Activated CD4-positive, alpha-beta T cell treated with anti-CD3 and anti-CD28 coated beads, Interleukin-2, amount 50 U/mL, for 16 hours (primary cell): ENCODE measurements at places on chromosomes 2 and 18.
A peak's percentile ranks its signal among the peaks of the same experiment; 100 is the strongest.

DNA sequence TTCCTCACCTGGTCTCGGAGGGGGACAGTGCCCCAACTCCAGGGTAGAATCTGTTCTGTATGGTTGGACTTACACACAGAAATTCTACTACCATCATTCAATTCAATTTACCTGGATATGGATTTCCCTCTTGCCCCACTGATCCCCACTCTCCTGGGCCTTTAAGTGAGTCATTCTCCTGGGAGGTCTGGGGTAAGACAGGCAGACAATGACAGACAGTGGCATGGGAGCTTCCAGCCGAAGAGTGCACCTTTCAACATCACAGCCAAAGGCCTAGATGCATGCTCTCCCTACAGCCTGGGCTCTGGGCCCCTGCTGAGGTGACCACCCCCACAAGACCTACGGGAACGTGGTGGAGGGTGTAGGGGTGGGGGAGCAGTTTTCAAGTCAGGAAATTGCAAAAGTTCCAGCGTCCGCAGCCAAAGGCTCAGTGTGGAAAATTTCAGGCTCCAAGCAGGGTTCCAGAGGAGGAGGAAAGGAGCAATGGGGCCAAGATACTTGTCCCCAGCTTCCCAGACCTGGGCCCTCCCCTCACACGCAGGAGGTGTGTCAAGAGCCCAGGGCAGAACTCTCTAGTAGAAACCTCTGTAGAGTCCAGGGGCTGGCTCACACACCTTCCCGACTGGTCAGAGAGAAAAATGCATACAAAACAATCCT lies 296.4 kb downstream of the CYP26B1 start:
- no peak for DNase-seq

DNA sequence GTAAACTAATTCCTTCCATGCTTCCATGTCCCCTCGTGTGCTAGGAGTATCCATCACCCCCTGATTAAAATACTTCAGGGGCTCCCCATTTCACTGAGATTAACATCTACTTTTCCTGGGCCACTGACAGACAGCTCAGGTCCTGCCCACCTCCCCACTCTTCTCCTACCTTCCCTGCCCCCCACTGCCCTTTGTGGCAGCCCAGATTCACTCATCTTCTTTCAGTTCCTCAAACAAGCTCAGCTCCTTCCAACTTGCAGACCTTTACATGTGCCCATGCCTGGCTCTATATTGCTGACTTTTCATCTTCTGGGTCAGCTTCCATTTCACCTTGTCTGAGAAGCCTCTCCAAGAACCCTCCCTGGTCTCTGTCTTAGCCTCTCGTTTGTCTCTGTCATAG lies 12.0 kb downstream of the RUFY4 start:
- no peak for DNase-seq

DNA sequence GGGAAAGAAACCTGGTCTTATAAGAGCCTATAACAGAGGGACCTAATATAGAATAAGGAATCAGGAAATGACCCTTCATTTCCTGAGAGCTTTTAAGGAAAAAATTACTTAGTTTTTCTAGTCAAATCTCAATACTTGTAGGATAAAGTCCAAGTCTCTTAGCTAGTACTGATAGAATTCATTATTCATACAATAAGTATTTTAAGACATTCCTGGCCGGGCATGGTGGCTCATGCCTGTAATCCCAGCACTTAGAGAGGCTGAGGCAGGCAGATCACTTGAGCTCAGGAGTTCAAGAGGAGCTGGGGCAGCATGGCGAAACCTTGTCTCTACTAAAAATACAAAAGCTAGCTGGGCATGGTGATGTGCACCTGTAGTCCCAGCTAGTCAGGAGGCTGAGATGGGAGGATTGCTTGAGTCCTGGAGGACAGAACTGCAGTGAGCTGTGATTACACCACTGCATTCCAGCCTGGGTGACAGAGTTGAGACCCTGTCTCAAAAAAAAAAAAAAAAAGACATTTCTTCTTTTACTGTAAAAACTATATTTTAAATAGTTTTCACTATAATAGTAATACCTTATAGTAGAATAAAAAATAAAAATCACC lies 3.2 kb downstream of the RAB3GAP1 start:
- DNase-seq = no peak

DNA sequence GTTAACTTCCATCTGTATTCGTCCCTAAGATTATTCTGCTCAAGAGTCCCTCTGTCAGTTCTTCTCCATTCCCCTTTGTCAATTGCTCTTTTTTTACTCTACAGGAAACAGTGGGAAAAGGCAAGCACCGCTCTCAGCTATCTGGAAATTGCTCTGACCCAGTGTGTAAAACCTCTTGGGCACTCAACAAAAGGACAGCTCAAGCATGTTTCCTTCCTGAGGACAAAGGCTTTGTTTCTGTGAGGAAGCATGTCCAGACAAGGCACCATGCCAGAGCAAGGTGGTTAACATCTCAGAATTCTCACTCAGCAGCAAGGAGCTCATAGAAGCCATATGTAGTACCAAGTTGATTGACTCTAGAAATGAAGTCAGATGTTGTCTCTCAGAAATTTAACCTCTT lies 735.6 kb downstream of the TSN start:
- DNase-seq = no peak

DNA sequence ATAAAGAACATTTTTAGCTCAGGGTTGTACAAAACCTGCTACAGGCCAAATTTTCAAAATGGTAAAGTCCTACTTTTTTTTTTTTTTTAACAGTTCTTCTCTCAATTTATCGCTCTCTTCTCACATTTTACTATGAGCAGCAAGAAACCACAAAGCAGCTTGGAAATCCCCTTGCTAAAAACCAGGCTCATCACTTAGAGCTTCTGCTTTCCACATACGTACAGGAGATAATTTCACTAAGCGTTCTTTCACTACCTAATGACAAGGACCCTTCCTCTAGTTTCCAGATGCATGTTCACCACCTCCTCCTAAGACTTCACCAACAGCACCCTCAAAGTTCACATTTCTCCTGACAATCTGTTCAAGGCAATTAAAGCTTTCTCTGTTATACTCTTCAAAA lies 294.9 kb upstream of the CYRIA start:
- no peak for DNase-seq

DNA sequence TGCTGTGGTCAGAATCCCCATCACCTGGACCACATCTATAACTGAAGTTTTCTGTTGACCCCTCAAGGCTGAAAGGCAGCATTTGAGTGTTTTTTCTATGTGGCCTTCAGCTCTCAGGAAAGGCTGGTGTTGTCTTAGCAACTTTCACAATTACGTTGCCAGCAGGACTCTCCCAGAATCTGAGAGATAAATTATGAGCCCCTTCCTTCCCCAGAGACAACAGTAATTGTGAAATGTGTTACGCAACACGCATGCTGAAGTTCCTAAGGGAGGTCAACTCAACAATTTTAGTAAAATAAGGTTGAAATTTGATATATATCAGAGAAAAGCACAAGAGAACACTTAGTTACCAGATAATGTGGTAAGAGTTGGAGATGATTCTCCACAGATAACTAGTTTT lies 216.5 kb upstream of the SLC8A1 start:
- DNase-seq = no peak

DNA sequence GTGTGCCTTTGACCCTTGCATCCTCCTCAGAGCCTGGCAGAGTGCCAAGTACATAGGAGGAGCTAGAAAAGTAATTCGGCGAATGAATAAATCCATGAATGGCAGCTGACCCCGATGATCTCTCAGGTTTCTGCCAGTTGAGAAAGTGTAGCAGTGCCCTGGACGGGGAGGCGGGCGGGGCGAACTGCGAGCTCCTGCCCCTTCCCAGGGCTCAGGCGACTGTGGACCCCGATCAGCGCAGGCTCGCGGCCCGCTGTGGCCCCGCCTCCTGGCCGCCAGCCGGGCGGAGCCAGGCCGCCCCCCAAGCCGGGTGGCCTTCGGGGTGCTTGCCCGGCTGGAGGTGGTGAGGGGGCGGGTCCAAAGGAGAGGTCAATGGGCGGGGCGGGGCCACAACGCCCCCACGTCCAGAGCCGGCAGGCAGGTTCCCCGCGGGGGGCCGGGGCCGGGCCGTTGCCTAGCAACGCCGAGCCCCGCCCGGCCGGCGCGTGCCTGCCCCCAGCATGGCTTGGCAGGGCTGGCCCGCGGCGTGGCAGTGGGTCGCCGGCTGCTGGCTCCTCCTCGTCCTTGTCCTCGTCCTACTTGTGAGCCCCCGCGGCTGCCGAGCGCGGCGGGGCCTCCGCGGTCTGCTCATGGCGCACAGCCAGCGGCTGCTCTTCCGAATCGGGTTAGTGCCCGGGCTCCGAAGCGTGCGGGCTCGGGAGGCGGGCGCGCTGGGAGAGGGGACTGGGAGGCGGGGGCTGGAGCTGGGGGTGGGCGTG lies 30.6 kb upstream of the TMBIM1 start:
- peak; percentile 11 for DNase-seq

DNA sequence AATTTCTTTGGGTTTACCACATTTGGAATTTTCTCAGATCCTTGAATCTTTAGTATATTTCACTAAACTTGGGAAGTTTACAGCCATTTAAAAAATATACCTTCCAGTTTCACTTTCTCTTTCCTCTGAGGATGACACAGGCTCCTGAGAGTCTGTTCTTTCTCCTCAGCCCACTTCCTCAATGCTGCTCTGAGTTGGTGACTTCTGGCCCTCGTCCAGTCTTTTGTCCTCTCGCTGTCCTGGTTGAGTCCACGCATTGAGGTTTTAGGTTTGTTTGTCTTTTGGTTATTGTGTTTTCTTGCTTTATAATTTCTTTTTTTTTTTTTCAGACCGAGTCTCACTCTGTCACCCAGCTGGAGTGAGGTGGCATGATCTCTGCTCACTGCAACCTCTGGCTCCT lies 40.7 kb upstream of the GALR1 start:
- DNase-seq = peak; percentile 66

GRCh38 chr18:21132398-21132918 lies 20.8 kb upstream of the ROCK1 start:
- no peak for DNase-seq

- DNase-seq = no peak
These were observed 95.9 kb upstream of the ACKR3 start for GRCh38 chr2:236473691-236474090.

DNA sequence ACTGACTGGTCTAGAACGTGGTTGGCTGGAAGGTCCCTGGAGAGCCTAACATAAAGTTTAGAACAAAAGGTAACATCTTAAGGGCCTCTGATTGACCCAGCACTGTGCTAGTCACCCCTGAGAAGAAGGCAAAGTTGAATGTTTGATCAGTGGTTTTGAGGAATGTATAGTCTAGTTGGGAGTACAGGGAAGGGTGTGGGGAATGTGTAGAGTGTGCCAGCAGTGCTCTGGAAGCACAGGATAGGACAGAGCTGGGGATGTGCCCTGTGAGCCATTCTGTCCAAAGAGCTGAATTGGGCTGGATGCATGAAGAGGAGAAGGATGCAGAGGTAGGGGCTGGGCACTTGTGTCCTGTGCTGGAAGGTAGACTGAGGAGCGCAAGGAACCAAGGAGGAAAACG lies 41.0 kb upstream of the DOCK10 start:
- DNase-seq = no peak

DNA sequence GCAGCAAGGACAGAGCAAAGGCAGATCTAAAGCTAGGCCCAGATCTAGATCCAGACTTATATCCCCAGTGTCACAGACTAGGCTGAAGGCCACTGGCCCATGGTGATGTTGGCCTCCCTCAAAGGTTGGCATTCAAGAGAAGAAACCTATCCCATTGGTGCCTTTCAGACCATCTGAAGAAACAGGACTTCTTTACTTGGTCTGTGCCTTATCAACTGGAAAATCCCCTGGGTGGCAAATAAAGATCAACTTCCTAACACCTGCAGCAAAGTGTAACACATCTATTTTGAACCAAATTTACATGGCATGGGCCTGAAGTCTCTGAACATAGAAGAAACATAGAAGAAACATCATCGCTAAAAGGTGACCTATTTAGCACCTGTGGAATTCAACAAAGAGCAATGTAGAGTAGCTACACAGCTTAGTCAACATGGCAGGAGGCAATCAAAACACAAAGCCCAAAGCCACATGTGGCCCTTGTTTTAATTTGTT lies 35.8 kb downstream of the METTL4 start:
- DNase-seq = no peak

DNA sequence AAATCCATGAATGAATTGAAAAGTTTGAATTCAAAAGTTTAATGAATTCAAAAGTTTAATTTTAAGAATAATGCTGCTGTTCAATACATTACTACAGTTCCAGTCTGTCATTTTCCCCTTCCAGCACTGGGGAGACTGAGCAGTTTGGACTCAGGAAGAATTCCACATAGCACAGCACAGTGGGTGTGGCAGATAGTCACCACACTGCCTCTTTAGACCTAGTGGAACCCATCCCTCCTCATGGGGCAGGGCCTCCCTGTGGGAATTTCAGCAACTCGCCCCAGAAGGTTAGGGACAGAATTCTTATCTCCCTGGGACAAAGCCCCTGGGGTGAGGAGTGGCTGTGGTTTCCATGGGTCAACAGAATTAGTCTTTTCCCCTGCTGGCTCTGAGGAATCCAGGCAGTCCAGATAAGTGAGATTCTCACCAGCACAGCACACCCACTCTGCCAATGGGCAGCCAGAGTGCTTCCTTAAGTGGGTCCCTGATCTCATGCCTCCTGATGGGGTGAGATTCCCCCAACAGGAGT lies 442.0 kb upstream of the SYT4 start:
- DNase-seq = no peak

GRCh38 chr18:56221195-56222065 lies 417.0 kb downstream of the TXNL1 start:
- no peak for DNase-seq

DNA sequence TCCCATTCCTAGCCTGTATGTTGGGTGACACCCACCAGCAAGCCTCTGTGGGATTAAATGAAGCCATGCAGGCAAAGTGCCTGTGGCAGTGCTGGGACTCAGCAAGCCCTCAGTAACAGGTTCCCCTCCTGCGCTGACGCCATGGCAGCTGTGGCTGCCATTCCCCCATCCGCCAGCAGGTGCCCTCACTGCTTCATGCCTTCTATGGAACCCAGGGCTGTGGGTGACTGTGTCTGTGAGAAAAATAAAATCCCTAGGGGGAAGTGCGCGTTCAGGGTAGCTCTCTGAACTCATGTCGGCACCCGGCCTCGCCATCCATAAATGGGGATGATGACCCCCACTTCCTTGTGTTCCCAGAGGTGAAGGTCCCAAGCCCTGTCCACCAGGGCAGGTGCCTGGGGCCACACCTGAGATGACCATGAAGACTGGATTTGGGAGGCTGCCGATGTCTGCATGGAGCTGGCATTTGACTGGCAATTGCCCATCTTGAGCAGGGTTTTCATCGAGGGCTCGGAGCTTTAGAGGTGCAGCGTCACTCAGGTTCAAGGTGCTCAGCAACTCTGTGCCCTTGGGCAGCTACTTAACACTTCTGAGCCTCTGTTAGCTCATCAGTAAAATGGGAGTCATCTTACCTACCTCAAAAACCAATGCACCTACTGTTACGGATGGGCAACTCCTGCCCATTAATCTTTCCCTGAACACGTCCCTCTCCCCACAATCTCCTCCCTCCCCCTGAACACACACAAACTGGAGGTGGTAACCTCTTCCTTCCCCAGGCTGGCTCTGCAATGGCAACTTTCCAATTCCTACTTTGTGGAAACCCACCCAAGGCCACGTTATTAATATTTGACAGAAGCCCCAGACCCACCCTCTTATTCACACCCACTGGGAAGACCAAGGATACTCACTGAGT lies 2.9 kb upstream of the MAL start:
- DNase-seq = peak; percentile 76

- peak; percentile 25 for DNase-seq
These were observed 61.3 kb downstream of the UBE2E3 start for GRCh38 chr2:181041661-181042060.

GRCh38 chr2:224986477-224986876 lies 55.8 kb downstream of the DOCK10 start:
- DNase-seq = no peak

- no peak for DNase-seq
These were observed 1.8 kb upstream of the DUSP2 start for GRCh38 chr2:96146881-96147592.
